ENCODE measurements at places on chromosomes 6 and 20. TPM values are rescaled to one million over a fixed set of nuclear protein-coding genes. Genes with fewer than 3 reads are reported as not detected.

Gene MRPS18B
- 57.7 TPM for total RNA-seq

Gene FAM83C
- not detected for total RNA-seq

Gene SRMS
- total RNA-seq = not detected

Gene BEND3
- total RNA-seq = 3.5 TPM

Gene FILIP1
- total RNA-seq = not detected

Gene PRKN
- total RNA-seq = 3.5 TPM

Gene PGC
- total RNA-seq = not detected

Gene UNC5CL
- 2.2 TPM for total RNA-seq

Gene SMLR1
- not detected for total RNA-seq

Gene TULP4
- total RNA-seq = 52.7 TPM

Gene LPA
- total RNA-seq = not detected

Gene TMC2
- total RNA-seq = not detected

Gene DEFB129
- total RNA-seq = not detected

Gene ENPP4
- total RNA-seq = 13.0 TPM

Gene NKX2-4
- not detected for total RNA-seq

Gene RIMS4
- not detected for total RNA-seq

Gene RIPOR3
- total RNA-seq = not detected

Gene RTN4IP1
- 9.9 TPM for total RNA-seq

Gene FOXQ1
- not detected for total RNA-seq

Gene PAQR8
- 6.8 TPM for total RNA-seq

Gene SMIM28
- not detected for total RNA-seq

Gene PHACTR2
- total RNA-seq = 11.7 TPM

Gene OR2H2
- total RNA-seq = not detected

Gene FOXA2
- total RNA-seq = not detected

Gene MTHFD1L
- total RNA-seq = 56.4 TPM

Gene RHAG
- total RNA-seq = not detected

Gene ACTL10
- 3.9 TPM for total RNA-seq

Gene FHL5
- not detected for total RNA-seq

Gene DUSP15
- total RNA-seq = 26.9 TPM

Gene MROH8
- 5.9 TPM for total RNA-seq

Gene ARFGAP1
- 72.4 TPM for total RNA-seq

Gene HSF2
- 9.3 TPM for total RNA-seq

Gene CDSN
- total RNA-seq = not detected

Gene DOK5
- not detected for total RNA-seq

Gene HLA-F
- 726 TPM for total RNA-seq

Gene ABHD16B
- total RNA-seq = not detected

Gene EFCAB8
- 0.71 TPM for total RNA-seq

Gene TMEM217
- 0.54 TPM for total RNA-seq

Gene MYL9
- total RNA-seq = 8.0 TPM

Gene EYA4
- total RNA-seq = 0.40 TPM

Gene GLYATL3
- not detected for total RNA-seq

Gene HLA-DQB1
- 310 TPM for total RNA-seq

Gene CST5
- total RNA-seq = not detected

Gene CAGE1
- total RNA-seq = 0.07 TPM

Gene KIF13A
- total RNA-seq = 14.1 TPM

Gene SNRNP48
- 18.7 TPM for total RNA-seq

Gene C6orf141
- total RNA-seq = not detected
